NCI-H2081 treated with DMSO at 0.1 percent for 48 hours (cell line): ENCODE measurements at places on chromosomes 3 and 15.

- DNase-seq, result no peak
Observed at GRCh38 chr15:62352817-62353216, 187.7 kb upstream of the C2CD4B start.

- DNase-seq, result no peak
Observed at GRCh38 chr3:182793663-182794454, 555 bp downstream of the ATP11B start.

DNA sequence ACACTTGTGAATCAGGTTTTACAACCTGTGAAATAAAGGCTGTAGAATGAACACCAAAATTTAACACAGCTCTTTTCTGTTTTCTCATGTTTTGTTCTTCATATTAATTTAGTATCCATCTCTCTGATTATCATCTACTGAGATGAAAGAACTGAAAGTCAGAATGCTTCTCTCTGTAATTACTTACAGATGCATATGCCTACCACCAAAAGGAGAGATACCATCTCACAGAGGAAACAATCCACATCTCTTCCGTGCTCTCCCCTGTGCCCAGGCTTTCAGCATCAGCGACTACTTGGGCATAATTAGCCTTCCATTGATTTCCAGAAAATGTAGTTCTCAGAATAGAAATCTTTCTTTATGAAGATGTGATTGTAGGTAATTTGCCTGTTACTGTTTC is 741.4 kb downstream of the GRM7 start:
- no peak for DNase-seq

- DNase-seq, result no peak
Observed at GRCh38 chr3:194396859-194397756, 2.0 kb downstream of the GP5 start.

DNA sequence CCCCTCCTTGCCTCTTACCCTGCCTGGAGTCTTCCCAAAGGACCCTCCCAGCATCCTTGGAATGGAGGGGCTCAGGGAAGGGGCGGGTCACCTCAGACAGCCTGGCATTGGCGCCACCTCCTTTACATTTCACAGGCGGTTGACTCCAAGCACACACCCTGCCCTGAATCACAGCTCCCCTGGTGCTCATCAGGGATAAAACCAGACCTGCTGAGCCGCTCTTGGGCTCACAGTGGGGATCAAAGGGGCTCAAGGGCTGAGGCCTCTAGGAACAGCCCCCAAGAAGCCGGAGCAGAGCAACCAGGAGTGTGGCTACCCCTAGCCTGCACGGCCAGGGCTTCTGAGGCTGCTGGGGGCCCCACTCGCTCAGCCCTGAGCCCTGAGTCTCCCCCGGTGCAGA is 16.6 kb downstream of the LINGO1 start:
- no peak for DNase-seq

DNA sequence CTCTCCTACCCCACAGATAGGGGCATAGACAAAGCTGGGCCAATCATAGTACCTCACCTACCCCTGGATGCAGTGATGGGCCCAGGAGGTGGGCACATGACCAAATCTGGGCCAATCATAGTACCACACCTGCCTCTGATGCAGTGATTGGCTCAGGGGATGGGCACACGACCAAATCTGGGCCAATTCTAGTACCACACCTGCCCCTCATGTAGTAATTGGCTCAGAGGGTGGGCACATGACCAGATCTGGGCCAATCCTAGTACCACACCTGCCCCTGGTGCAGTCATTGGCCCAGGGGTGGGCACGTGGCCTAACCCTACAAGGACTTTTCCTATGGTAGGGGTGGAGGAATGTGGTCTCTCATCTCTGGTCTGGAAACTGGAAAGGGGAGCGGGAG is 56.9 kb upstream of the MEF2A start:
- no peak for DNase-seq

DNA sequence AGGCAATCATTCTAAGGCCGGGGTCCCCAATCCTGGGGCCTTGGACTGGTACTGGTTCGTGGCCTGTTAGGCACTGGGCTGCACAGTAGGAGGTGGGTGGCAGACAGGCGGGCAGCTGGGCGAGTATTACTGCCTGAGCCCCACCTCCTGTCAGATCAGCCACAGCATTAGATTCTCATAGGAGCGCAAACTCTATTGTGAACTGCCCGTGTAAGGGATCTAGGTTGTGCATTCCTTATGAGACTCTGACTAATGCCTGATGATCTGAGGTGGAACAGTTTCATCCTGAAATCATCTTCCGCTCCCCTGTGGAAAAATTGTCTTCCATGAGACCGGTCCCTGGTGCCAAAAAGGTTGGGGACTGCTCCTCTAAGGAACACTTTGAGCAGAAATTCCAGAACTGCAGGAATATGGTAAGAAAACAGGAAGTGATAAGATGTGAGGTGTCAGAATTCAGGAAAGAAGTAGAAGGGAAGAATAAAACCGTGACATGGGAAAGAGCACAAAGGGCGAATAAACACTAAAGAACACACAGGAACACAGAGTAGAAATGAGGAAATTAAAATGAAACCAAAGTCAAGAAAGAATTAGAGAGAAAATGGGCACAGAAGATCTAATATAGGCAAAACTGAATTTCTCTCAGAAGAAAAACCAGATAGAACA is 57.6 kb downstream of the PDCD6IP start:
- DNase-seq, result no peak

- no peak for DNase-seq
Observed at GRCh38 chr3:163043074-163043473, 1546.5 kb downstream of the OTOL1 start.

- DNase-seq, result no peak
Observed at GRCh38 chr3:183185696-183186095, 23.2 kb upstream of the LAMP3 start.
